K562 (cell line): ENCODE measurements at places on chromosomes 4 and X. TPM values are rescaled to one million over a fixed set of nuclear protein-coding genes. Genes with fewer than 3 reads are reported as not detected.

- DNase-seq, result no peak
Measured at GRCh38 chr4:10075158-10075863, 41.3 kb downstream of the WDR1 start.

- DNase-seq, result no peak
Measured at GRCh38 chr4:102477657-102478056, 23.5 kb upstream of the NFKB1 start.

- DNase-seq, result no peak
Measured at GRCh38 chr4:102234243-102234838, 110.9 kb downstream of the SLC39A8 start.

GRCh38 chr4:155604718-155605626 lies 61.7 kb upstream of the GUCY1A1 start:
- DNase-seq, result no peak

The SPARCL1 gene
- 0.60 and 0.71 TPM in 2 replicates for total RNA-seq
